ENCODE measurements at places on chromosomes 7 and 10.

- no peak for DNase-seq
Observed at GRCh38 chr7:20296444-20296843, 34.3 kb upstream of the ITGB8 start.

- no peak for DNase-seq
Observed at GRCh38 chr10:95429639-95430038, 131.5 kb downstream of the SORBS1 start.

- peak; percentile 93 for DNase-seq
Observed at GRCh38 chr10:62614389-62615157, 189.9 kb upstream of the ADO start.

- no peak for DNase-seq
Observed at GRCh38 chr10:97059872-97060205, 125.9 kb downstream of the SLIT1 start.

DNA sequence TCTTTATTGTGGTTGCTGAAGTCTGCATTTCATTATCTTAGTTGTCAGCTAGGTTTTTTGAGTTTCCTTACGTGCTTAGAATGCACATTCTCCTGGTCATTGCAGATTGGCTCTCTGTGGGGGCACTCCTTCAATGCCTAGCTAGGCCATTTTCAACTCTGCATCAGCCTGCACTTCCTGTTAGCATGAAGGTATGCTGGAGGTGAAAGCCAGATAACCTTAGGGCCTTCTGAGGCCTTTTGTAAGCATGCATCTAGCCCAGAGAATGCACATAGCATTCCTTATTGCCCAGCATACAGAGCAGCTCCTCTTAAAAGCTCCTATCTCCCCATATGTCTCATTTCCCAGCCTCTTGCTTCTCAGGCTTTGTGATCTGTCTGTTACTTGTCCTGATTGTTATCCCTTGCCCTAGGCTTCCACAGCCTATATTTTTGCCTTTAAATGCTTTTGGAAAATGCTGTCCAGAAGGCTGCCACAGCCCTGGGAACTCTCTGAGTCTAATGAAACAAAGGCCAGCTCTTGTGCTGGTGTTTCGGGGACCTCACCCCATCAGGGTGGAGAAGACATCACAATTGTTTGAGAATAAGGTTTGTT, 108.1 kb upstream of the IGFBP3 start:
- DNase-seq, result no peak

- no peak for DNase-seq
Observed at GRCh38 chr7:95318501-95319100, 5.7 kb downstream of the PON1 start.

DNA sequence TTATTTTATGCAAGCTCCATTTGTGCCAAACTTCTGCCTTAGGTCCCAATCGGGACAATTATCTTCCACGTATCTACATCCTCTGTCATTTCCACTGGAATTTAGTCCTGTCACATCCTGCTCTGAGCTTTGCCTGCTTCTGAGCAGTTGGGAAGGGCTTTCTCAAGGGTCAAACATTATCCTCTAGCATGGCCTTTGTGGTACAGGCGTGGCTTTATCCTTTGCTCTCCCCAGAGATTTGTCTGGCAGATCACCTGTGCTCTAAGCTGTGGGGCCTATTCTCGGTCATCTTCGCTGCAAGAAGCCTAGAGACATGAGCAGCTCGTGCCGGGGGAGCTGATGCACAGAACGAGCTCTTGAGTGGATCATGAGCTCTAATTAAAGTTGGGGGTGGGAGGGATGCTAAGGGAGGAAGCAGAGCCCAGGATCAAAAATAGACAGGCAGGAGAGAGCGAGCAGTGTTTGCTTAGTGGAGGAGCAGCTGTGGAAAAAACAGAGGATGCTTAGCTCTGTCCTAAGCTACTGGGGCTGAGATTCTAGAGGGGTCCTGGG, 19.8 kb upstream of the TMEM273 start:
- DNase-seq, result no peak

GRCh38 chr10:60289800-60290199, 99.9 kb downstream of the ANK3 start:
- DNase-seq, result no peak

GRCh38 chr10:62224606-62225005, 44.0 kb downstream of the RTKN2 start:
- DNase-seq, result no peak

GRCh38 chr7:46071601-46072000, 150.5 kb upstream of the IGFBP3 start:
- no peak for DNase-seq

DNA sequence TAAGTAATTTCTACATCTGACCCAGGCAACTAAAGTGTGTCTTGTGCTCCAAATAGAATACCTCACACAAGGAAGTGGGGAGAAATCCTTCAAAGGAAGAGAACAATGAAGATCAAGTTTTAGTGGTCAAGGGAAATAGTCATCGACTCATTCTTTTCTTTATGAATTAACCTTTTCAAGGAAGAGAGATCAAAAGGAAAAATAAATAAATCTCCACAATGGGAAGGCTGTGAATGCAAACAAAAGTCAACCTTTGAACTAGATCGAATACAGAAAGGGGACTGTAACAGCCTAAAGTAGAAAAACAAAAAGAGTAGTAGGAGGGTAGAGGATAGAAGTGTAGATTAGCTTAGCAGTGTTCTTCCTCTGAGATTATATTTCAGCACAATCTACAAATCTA, 274.6 kb upstream of the COBL start:
- no peak for DNase-seq

GRCh38 chr10:107430446-107430845, 265.9 kb upstream of the SORCS1 start:
- DNase-seq, result no peak

- no peak for DNase-seq
Observed at GRCh38 chr10:111298031-111298430, 221.2 kb downstream of the ADRA2A start.

DNA sequence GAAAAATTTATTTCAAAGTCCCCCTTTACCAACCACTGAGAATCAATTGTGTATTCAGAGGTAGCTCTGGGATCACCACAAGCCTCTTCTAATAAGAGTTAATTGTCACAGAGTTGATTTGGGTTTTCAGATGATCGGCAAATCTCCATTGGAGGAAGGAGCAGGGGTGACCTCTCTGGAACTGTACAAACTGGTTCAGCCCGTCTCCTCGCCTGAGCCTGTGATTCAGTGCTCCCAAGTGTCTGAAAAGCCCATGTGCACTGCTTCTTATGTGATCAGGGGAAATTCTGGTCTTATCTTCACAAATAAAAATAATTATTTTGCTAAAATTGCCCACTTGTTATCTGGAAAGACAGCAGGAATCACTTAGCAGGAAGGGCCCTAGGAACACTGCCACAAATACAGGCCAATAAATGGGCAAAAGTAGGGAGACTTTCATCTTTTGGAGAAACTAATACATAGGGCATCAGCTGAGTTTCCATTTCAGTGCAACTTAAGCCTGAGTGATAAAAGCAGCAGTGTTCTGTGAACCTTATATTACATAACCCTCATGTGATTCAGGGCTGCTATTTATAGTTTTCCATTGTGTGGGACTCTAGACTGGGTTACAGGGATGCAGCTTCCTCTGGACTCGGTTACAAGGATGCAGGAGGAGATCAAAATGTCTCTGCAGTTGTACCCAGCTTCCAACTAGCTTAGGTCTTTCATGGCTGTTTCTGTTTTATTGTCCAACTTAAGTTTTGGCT, 32.3 kb downstream of the CDK1 start:
- DNase-seq, result peak; percentile 78

GRCh38 chr7:136964347-136964746, 95.9 kb downstream of the CHRM2 start:
- no peak for DNase-seq

DNA sequence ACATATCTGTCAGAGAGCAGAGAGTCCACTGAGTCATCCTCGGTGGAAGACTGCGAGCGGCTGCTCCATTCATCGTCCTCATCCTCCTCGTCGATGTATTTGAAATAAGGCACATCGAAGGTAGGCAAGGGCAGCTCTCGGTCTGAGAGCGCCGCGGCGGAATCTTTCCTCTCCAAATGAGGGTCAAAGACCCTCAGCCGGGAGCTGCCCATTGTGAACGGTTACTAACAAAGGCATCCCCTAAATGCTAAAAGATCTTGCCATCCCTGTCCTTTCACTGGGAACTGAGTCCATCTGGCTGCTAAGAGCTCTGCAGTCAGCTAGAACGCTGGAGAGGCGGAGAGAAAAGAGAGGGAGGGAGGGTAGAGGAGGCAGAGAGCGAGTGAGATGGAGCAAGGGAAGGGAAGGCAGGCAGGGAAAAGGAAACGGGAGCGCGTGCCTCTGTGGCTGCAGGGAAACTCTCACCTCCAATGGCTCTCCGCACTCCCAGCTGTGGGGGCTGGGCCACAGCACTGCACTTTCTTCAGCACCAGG, 163.4 kb downstream of the RAPGEF5 start:
- no peak for DNase-seq

- DNase-seq, result peak; percentile 26
Observed at GRCh38 chr7:140212100-140212881, 35.5 kb upstream of the KDM7A start.

GRCh38 chr7:128197989-128198580, 43.0 kb upstream of the LEP start:
- DNase-seq, result no peak

- peak; percentile 88 for DNase-seq
Observed at GRCh38 chr10:7457478-7458316, 46.9 kb upstream of the SFMBT2 start.

DNA sequence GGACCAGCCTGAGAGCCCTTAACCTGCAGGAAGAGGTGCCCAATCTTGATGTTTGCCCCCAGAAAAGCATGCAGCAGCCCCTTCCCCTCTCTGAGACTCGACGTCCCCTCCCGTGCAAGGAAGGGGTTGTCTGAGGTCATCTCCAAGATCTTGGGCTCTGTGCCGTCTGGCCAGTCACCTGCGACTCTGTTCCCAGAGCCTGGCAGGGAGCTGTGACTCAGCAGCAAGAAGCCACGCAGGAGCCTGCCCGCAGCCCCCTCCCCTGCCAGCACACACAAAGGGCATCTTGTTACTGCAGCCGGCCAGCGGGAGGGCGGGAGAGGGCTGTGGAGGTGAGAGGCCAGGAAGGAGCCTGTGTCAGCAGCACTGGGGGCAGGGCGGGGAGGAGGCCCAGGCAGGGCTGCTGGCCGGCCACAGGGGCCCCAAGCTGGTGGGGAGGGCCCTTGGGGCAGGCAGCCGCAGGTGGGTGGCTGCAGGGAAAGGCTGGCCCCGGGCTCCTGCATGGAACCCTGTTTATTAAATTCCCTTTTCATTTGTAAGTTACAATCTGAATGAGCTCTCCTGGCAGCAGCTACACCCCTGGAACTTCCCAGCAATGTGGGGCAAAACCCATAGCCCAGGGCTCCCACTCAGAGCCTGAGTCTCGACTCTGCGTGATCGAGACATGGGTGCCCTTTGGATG, 103.7 kb upstream of the ZMIZ1 start:
- no peak for DNase-seq

DNA sequence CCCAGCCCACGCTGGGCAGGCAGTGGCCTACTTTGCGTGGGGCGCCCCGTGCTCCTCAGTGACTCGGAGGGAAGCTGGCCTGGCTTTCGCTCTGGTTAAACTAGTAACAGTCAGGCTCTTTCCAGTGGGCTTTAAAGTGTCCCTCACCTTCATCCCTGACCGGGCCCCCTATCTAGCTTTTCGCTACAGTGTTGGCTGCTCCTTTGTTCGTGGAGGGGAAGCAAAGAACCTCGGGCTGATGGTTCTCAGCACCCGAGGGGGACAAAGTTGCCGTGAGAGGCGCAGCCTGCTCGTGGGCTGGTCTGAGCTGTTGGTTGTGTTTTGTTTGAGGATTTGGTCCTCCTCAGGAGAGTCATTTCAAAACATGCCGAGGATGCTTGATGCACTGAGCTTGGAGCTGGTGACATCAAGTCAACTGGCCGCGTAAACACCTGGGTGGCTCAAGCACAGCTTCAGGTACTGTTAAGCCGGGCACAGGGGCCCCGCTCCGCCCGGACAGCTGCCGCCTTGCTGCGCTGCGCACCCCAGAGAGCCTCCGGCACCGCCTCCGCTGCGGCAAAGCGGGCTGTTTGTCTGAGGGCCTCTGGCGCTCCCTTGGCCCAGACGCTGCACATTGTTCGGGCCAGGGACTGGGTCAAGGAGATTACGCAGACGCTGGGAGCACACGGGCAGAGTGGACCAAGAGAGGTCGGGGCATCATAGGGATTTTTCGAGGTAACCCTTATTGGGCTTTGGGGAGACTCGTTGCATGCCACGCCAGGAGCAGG, 1.6 kb downstream of the DLX6 start:
- no peak for DNase-seq

GRCh38 chr7:142646386-142647140, 102.7 kb upstream of the PRSS1 start:
- DNase-seq, result peak; percentile 19

GRCh38 chr7:137020351-137020750, 151.9 kb downstream of the CHRM2 start:
- no peak for DNase-seq

- peak; percentile 89 for DNase-seq
Observed at GRCh38 chr10:110501142-110501937, 3.6 kb downstream of the DUSP5 start.

DNA sequence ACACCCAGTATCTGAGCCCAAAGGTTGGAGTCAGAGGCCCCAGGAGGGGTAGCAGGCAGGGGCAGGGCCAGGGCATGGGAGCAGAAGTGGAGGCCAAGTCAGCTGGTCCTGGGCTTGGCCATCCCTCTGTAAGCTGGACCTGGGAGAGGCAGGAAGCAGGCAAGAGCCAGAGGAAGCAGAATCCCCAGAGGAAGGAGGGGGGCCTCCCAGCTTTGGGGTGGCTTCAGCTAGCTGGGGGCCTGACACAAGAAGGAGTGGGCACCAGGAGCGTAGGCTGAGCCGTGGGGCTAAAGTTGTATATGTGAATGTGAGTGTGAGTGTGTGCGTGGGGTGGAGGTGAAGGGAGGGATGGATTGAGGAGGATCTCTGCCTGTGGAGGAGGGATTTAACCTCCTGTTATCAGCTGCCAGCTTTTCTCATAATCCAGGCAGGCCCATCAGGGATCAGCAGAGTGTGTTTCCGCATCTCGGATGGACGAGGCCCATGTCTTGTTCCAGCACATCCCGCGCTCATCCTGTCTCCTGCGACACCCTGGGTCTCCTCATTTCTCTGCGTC, 54.0 kb downstream of the NEURL1 start:
- DNase-seq, result no peak

DNA sequence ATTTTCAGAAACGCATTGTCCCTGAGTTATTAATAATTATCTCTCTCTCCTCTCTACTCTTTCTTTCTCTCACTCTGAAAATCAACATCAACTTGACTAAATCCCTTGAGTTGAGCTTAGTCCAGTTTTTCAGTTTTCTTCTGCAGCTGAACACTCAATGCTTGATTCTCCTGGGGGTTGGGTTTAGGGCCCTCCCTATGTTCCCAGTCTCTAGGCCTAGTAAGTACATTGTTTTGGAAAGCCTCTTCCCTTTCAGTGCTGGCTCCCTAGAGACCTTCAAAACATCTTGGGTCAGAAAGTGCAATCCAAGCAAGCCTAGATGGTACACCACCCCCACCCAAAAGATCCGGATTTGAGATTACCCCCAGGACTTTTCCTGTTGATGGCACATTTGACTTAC, 488.5 kb downstream of the LRMDA start:
- no peak for DNase-seq

GRCh38 chr7:83996879-83997278, 197.7 kb downstream of the SEMA3A start:
- DNase-seq, result no peak

GRCh38 chr10:22433875-22434274, 88.6 kb downstream of the SPAG6 start:
- peak; percentile 82 for DNase-seq

GRCh38 chr7:22435720-22436119, 64.3 kb downstream of the STEAP1B start:
- no peak for DNase-seq

- no peak for DNase-seq
Observed at GRCh38 chr10:51876979-51877378, 177.6 kb upstream of the CSTF2T start.

GRCh38 chr10:132657748-132658147, 120.2 kb downstream of the INPP5A start:
- no peak for DNase-seq

Data from inflammatory macrophage (primary cell).